HFFc6 (cell line): ENCODE measurements at places on chromosomes 12 and 14. TPM values are rescaled to one million over a fixed set of nuclear protein-coding genes. Genes with fewer than 3 reads are reported as not detected.

ZNF10 gene
- 4.0 to 5.7 TPM (median 5.2 TPM) in 3 replicates for total RNA-seq

PHLDA1 gene
- total RNA-seq, result 48.9 and 74.0 TPM in 2 replicates

PLCZ1 gene
- total RNA-seq, result not detected in 3 replicates

ADCY6 gene
- total RNA-seq, result 23.3 to 36.3 TPM (median 30.8 TPM) in 3 replicates

SERPINA9 gene
- not detected in 3 replicates for total RNA-seq

RTN1 gene
- 0.17 TPM in 1 of 3 replicates, not detected in the others for total RNA-seq

CD163L1 gene
- 8.1 and 8.2 TPM in 2 replicates for total RNA-seq

HOXC11 gene
- total RNA-seq, result 0.18 to 2.2 TPM (median 0.21 TPM) in 3 replicates
